AG09309 (cell line): ENCODE measurements at places on chromosomes 7 and 10.

DNA sequence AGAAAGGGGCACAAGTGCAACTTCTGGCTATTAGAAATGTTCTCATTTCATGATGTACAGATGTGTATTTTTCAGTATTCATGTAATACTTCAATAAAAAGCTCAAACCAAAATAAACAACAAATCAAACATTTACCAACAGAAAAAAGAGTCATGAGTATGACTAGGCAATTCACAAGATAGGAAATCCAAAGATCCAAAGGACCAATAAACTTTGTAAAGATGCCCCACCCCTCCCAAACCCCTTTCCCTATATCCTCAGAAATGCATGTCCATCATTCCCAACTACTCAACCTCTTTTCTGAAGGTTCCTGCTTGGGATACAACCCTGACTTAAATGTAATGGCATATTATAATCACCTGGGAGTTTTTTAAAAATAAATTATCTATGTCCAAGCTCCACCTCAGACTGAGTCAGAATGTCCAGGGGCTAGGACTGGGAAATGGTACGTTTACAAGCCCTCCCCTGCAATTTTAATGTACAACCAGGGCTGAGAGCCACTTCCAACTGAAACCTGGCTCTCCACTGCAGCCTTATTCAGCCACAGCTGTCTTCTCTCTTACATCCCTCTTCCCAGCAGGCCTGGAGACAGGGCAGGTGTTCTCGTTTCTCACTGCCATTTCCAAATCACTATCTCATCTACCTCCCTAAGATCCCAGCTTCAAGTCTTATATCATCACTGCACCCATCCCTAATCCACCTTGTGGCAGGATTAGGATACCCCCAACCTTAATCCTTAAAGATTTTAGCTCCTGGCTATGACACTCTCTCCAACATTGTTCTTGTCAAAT is 36.5 kb downstream of the COA1 start:
- no peak for DNase-seq

DNA sequence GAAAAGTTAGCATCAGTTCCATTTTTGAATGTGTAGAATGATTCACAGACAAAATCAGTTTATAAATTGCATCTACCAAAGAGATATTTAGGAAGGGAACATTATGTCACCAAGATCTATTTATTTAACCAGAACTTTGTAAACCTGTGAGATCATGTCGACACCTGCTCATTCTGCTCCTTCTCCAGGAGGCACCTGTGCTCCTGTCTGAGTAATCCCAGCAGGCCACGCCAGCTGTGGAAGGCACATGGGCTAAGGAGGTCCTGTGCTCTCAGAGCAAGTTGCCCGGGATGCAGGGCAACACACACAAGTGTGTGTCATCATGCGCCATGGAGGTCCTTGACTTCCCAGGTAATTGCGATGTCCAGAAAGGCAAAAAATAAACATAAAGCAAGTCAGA is 45.5 kb upstream of the ADARB2 start:
- no peak for DNase-seq

DNA sequence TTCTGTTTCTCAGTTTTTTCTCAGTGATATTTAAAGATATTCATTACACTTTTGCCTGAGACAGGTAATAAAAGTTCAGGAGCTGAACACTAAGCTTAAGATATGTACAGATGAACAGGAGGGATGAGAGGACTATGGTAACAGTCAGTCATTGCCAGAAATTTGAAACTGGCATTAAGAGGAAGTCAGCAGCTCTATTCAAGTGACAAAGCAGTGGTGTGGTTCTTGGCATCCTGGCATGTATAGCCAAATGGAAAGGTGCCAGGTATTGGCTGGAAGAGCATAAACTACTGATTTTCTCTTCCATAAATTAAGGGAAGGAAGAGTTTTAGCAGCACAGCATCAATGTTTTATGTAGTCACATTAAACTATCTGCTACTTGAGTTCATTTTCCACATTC is 22.7 kb downstream of the HOXA1 start:
- no peak for DNase-seq

GRCh38 chr10:17003151-17003550 is 126.5 kb downstream of the CUBN start:
- peak; percentile 91 for DNase-seq

- DNase-seq: no peak
Measured at GRCh38 chr7:121351682-121352081, 22.9 kb downstream of the WNT16 start.

- peak; percentile 62 for DNase-seq
Measured at GRCh38 chr10:114401195-114401791, 3.0 kb downstream of the AFAP1L2 start.

DNA sequence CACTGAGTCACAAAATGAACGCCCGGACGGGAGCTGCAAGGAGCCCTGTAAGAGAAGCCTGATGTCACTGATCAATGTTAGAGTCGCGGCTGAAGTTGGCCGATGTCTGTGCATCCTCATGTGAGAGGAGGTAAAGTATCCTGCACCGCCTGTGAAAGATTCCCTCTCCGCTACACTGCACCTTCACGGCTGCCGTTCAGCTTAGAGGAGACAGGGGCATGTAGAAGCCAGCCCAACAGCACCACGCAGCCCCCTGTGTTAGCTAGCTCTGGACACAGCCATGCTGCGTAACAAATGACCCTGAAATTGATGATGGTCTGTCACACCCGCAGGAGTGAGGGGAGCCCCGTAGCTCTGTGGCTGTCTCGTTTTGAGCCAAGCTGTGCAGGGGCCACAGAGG is 81.5 kb upstream of the DIP2C start:
- no peak for DNase-seq

GRCh38 chr7:130277763-130278643 is 11.3 kb downstream of the CPA2 start:
- DNase-seq: no peak

DNA sequence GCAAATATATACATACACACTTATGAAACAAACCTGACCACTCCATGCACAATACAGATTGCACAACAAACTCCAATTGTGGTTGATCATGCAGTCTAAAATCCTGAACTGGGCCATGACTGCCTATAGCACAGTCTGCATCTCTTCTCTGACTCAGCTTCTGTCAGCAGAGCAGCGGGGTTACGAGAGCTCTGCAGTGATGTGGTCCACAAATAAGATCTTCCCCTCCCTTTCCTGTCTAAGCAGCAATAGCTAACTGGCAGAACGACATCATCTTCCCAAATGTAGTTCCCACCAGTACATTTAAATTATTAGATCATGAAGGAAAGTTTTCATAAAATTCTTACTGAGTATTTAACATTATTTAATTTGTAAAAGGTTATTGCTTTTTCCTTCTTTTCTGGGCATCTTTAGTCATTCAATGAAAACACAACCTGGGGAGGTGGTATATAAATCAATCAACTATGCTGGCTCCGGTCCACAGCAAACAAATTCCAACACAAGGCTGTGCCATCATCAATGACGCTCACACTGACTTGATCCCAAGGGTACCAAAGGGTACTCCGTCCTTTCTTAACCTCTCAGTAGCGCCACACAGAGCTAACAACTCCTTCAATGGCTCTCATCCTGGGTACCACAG is 17.1 kb downstream of the ARHGAP21 start:
- DNase-seq: peak; percentile 83

DNA sequence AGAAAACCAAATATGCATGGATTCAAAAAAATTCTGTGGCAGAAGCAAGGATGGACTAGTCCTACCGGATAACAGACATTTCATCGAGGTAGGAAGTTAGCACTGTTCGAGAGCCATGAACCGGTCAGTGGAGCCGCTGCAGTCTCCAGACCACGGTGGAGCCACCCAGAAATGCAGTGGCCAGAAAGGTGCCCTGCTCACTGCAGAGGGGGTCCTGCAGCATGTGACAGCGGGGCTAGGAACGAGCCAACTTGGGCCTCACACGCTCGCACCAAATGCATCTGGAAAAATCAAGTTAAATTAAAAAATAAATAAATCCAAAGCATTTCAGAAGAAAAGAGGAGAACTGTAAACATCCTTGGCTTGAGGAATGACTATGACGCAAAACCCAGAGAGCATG is 13.1 kb upstream of the CFAP46 start:
- no peak for DNase-seq

DNA sequence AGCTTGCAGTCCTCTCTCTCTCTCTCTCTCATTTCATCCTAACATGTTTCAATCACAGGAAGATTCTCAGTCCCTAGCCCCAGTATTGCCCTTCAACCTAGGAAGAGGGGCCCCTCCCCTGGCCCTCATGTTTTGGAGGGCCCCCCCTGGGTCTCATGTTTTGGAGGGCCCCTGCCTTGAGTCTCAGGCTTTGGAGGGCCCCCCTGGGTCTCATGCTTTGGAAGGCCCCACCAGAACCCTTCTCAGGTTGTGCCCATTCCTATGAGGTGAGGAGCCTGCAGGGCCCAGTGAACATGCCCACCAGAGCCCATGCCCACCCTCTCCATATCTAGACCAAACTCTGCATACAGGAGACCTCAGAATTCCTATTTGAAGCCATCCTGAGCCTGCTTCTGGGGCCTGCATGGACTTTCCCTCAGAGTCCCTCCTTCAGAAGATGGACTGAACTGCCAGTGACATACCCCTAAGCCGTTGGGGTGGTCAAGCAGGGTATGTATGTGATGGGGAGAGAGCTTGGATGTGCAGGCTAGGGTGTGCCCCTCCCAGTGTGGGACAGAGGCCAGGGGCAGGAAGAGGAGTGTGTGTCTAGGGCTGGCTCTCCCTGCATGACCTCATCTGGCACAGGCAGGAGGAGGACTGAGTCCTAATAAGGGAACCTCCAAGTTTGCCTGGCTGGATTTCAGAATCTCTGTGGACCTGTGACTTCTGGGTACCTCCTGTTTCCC is 8.1 kb upstream of the VDAC2 start:
- DNase-seq: no peak

GRCh38 chr10:2488446-2489005 is 578.8 kb upstream of the PFKP start:
- no peak for DNase-seq

DNA sequence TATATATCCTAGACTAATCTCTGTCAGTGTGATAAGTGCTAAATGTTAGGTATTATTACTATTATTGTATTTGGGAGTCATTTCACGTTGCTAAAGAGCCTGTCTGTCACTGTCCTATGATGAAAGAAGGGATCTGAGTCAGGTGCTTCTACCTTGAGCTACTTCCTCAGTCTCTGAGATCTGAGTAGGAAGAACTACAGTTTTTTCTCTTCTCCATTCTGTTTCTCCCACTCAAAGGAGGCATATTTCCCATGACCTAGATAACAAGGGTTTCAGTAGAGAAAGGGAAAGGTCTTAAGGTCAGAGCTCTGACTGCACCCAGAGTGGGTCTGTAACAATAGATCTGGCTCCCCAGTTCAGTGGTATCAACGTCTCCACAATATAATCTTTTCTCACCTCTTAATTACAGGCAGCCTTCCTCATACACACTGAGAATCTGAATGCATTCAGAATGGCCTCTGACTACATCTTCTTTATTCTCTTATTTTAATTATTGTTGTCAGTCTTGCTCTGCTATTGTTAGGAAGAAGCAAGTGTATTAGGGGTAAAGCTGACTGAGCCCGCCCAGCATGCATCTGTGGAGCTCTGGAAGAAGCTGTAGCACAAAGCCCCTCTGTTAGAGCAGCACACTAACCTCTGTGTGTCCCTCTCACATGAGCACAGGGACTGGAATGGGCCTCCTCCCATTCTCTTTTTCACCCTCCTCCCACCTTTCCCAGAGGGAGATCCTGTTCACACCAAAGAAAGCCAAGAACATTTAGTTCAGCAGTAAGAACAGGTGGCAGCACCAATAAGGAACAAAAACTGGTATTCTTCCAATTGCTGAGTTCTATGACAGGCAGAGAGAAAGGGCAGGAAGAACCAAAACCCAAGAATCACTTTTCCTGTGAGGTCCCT is 38.1 kb downstream of the USP54 start:
- DNase-seq: no peak

DNA sequence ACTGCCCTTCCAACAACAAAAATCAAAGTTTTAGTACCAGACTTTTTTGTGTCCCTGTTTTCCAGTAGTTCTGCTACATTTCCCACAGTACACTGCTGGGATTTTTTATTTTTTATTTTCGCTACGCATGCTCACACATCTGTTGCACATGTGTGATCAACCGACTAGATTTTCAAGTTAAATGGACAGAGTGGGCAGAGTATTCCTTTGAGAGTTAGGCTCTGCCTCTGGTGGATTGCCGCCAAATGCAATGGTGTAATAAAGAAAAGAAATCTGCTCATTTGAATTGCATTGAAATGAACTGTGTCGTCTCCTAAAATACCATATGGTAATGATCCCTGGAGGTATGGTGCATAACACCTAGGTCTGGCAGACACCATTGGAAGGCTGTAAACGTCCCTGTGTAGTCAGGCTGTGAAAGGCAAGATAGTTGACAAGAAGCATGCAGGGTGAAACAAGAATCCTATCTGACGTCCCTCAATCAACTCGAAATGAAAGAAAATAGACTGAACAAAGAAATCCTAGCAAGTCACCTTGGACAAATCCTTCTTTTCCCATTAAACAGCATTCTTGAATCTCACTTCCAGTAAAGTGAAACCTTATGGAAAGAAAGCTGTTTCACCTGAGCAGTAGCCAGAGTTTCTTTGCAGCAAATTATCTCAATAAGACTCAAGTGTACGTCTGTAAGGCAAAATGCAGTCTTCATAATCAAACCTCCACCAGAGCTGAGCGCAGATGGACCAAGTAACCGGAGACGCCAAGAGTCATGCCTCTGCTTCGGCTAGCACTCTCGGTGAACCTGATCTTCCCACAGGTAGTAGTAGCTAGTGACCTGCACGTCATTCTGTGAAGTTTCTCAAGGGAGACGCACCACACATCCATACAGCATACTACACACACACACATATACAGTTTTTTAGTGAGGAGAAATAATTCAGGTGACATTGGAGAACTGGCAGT is 357.3 kb downstream of the CRPPA start:
- no peak for DNase-seq

GRCh38 chr10:101536800-101537199 is 51.3 kb downstream of the POLL start:
- no peak for DNase-seq

DNA sequence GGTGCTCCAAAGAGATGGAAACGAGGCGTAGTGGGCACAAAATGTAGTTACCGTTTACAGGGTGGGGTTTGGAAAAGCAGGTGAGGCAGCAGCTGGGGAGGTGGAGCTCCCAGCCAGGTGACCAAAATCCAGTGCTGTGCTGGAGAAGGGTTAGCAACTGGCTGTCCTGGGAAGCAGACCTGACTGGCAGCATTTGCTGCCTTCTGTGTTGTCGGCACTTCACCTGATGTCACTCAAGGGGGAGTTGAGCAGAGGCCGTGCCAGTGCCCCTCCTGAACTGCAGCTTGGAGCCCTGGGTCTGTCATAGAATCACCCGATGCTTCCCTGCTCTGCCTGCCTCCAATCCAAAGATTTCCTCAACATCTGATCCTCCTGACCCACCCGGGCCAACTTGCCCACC is 12.8 kb downstream of the GCK start:
- no peak for DNase-seq
